Transverse colon (tissue), 4 donors: ENCODE measurements at places on chromosomes 6 and 20. TPM values are rescaled to one million over a fixed set of nuclear protein-coding genes. Genes with fewer than 3 reads are reported as not detected.

DNA sequence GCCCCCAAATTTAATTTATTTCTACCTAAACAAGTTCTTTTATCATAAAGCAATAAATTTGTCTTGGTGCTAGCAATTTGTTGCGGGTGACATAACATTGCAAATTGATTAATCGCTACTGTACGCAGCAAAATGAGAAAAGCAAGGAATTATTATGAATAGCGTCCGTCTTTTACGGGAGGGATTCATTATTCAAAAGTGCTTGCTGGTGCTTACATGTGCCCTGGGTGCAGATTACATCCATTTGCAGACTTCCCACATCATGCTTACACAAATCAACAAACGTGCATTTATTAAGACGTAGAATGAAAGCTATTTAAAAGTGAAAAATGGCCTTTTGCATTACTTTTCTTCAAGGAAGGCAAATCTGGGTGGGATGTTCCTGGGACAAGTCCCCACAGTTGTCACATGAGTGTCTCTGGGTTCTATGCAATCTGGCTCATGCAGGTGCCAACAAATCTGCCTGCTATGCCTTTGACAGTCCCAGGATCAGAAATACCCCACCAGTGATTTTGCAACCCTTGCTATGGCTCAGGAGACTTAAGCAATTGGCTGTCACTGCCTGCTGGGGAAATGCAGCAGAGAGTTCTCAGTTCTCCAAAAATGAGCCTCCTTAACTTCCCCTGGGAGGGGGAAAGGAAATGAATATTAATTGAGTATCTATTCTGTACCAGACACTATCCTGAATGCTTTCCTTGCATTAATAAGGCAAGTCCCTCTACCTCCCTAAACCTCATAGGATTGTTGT, 30.1 kb upstream of the MAFB start:
- H3K27me3 ChIP-seq, result no peaks in the 10 kb centered on the region
- H3K36me3 ChIP-seq, result no peaks in the 10 kb centered on the region
- DNase-seq, result no peak
- H3K4me1 ChIP-seq, result no peaks in the 10 kb centered on the region
- no peak overlapping the region for H3K4me3 ChIP-seq
- H3K27ac ChIP-seq, result no peak overlapping the region

DNA sequence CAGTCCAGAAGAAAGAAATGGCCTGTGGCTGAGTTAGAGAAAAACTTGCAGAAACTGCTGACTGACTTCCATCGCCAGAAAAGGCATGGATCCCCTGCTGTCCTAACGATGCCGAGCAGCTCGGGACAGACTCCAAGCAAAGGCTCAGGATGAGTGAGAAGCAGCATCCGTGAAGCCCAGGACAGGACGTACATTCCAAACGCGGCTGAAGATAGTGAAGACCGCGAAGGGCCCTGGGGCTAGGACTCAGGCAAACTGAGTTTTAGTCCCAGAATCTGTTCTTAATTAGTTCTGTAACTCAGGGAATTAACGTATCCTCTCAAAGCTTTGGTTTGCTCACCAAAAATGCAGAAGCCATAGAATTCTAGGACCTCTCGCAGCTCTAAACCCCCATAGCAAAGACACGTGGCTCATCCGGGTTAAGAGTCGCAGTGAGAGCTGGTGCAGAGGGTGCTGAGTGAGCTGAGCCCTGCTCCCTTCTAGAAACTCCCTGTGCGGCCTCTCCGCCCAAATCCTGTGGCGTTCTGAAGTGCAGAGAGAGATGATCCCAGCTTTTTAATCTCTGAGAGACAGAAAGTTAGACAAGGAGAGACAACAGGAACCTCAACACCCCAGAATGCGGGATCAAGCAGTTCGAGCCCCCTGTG, 132.9 kb upstream of the THBS2 start:
- H3K4me3 ChIP-seq, result no peak overlapping the region
- no peaks in the 10 kb centered on the region for H3K4me1 ChIP-seq
- no peak overlapping the region for H3K27ac ChIP-seq

The AKAP12 gene
- 25.7 TPM for total RNA-seq

DNA sequence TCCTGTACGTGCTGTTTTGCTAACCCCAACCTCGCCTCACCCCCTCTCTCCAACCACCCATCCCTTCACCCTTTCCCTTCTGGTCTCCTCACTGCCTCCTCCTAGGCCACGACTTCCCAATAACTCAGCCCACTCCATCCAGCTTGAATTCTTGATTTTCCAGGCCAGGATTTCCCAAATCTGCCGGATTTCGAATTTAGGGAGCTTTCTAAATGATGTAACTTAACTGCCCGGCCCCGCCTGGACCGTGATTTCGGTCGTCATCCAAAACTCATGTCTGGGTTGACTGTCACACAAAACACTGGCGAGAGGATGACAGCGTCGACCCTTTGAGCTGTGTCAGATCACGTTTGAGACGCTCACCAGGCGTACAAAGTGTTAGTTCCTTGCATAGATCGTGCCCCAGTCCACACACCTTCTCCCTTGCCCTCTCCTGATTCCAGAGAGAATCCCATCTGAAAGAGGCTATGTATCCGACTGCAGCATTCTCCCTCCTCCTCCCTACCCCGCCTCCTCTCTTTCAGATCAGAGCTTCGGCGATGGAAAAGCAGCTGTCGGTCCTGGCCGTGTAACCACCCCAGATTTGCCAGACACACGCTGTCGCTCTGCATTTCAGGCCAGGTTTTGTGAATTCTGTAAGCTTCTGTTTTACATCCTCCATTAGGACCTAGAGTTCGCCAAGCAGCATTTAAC, 168.2 kb downstream of the GPX5 start:
- no peaks in the 10 kb centered on the region for H3K36me3 ChIP-seq
- no peak for DNase-seq
- no peak overlapping the region for H3K4me3 ChIP-seq
- no peaks in the 10 kb centered on the region for H3K4me1 ChIP-seq
- no peak overlapping the region for H3K27ac ChIP-seq

DNA sequence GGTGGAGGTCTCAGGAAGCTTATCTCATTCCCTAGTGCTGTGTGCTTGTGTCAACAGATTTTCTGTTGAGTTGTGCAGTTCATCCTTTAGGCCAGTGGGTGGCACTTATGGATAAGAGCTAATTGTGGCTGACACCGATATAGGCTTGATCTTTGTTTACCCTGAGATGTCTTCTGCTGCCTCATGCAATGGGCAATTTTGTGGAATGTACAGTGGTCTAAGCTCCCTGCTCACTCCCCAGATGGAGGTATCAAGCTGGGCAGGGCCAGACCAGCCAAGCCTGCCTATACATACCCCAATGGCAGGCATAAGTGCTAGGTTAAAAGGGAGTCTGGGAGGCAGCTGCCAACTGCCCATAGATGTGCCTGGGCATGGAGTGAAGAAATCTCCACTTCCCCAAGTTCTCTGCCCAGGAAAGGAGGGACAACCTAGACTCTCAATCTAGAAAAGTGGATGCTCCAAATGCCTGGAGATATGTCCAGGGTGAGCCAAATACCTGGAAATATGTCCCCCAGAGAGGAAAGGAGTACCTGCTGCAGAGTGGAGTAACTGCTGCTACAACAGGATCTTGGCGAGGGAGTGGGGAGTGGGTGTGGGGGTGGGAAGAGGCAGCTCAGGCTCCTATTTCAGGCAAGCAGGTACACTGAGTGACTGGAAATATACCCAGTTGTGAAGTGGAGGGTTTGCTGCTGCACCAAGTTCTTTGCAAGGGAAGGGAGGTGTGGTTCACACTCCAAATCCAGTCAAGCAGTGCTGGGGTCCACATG, 53.2 kb upstream of the ARG1 start:
- no peaks in the 10 kb centered on the region for H3K36me3 ChIP-seq
- H3K27ac ChIP-seq, result no peak overlapping the region
- no peak overlapping the region for H3K4me3 ChIP-seq
- peak; percentile 19 for DNase-seq
- H3K27me3 ChIP-seq, result no peaks in the 10 kb centered on the region

GRCh38 chr6:105835373-105835772, 250.8 kb upstream of the PRDM1 start:
- no peak overlapping the region for H3K4me3 ChIP-seq
- no peaks in the 10 kb centered on the region for H3K4me1 ChIP-seq
- H3K36me3 ChIP-seq, result no peaks in the 10 kb centered on the region
- no peaks in the 10 kb centered on the region for H3K27me3 ChIP-seq

The SCGN gene
- 6.4 TPM for total RNA-seq

GRCh38 chr20:62688083-62688482, 20.6 kb upstream of the NTSR1 start:
- no peak overlapping the region for H3K4me3 ChIP-seq
- peaks cover 11% of the 10 kb centered on the region for H3K27me3 ChIP-seq
- no peaks in the 10 kb centered on the region for H3K4me1 ChIP-seq
- no peaks in the 10 kb centered on the region for H3K36me3 ChIP-seq
- no peak overlapping the region for H3K27ac ChIP-seq

GRCh38 chr20:44427804-44428173, 47.9 kb upstream of the TTPAL start:
- no peaks in the 10 kb centered on the region for H3K27me3 ChIP-seq
- no peaks in the 10 kb centered on the region for H3K36me3 ChIP-seq
- DNase-seq, result no peak
- H3K4me1 ChIP-seq, result no peaks in the 10 kb centered on the region

DNA sequence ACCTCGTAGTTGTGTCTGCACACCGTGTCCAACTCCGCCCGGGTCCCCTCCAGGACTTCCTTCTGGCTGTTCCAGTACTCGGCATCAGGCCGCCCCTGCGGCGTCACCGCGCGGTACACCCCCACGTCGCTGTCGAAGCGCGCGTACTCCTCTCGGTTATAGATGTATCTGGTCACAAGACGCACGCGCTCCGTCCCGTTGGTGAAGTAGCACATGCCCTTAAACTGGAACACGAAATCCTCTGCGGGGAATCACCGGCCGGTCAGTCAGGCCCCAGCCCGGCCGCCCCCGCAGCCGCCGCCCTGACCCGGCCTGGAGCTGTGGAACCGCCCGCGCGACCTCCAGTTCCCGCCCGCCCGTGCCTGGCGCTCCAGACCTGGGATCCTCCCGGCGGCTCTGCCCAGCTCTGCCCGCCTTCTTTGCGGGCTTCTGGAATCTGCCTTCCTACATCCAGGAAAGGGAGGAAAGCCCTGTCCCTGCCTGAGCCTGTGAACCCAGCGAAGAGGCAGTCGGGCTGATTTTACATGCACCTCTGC, 1.6 kb downstream of the HLA-DQB1 start:
- DNase-seq, result peak; percentile 40
- H3K27me3 ChIP-seq, result peaks cover 3% of the 10 kb centered on the region
- H3K4me1 ChIP-seq, result no peaks in the 10 kb centered on the region
- H3K36me3 ChIP-seq, result no peaks in the 10 kb centered on the region
